ENCODE measurements at places on chromosomes 4 and X. TPM values are rescaled to one million over a fixed set of nuclear protein-coding genes. Genes with fewer than 3 reads are reported as not detected.

The IL13RA2 gene
- not detected for total RNA-seq

DNA sequence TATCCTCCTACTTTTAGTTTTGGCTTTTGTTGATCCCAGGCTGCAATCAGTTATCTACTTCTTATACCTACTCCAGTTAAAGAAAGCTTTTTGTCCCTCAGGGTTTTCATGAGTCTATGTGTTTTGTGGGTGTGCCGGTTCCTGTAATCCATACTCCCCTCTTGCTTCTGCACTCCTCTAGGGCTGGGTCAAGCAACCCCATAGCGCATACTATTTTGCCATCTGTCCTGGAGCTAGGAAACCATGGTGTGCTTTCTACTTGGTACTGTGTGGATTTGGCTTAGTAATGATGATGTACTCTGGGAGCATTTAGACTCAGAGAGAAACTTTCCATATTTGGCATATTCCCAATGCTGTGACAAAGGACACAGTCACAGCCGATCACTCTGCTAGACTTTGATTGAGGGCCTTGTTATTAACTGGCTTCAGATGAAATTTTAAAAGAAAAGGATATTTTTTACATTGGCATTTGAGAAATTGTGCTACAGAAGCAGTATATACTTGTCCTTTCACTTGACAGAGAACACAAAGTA is 86.1 kb upstream of the GRXCR1 start:
- H3K36me3 ChIP-seq: no peaks in the 10 kb centered on the region
- H3K27me3 ChIP-seq: no peaks in the 10 kb centered on the region
- H3K27ac ChIP-seq: no peak overlapping the region
- DNase-seq: no peak
- no peak overlapping the region for H3K4me3 ChIP-seq

GRCh38 chrX:25442499-25442898 is 426.7 kb upstream of the ARX start:
- no peak for DNase-seq
- H3K27ac ChIP-seq: no peak overlapping the region
- no peaks in the 10 kb centered on the region for H3K4me1 ChIP-seq
- H3K4me3 ChIP-seq: no peak overlapping the region
- no peaks in the 10 kb centered on the region for H3K36me3 ChIP-seq

The WDR17 gene
- total RNA-seq: 4.2 TPM
